ENCODE measurements at places on chromosomes 2 and 18. TPM values are rescaled to one million over a fixed set of nuclear protein-coding genes. Genes with fewer than 3 reads are reported as not detected.

ANKRD30BL gene
- not detected for total RNA-seq

SLC9A4 gene
- not detected for total RNA-seq

ALLC gene
- not detected for total RNA-seq

EIF2AK3 gene
- total RNA-seq = 17.5 TPM

NDUFB3 gene
- total RNA-seq = 116 TPM

Measured in endothelial cell of coronary artery (primary cell).